ENCODE measurements at places on chromosomes 1 and 21.

DNA sequence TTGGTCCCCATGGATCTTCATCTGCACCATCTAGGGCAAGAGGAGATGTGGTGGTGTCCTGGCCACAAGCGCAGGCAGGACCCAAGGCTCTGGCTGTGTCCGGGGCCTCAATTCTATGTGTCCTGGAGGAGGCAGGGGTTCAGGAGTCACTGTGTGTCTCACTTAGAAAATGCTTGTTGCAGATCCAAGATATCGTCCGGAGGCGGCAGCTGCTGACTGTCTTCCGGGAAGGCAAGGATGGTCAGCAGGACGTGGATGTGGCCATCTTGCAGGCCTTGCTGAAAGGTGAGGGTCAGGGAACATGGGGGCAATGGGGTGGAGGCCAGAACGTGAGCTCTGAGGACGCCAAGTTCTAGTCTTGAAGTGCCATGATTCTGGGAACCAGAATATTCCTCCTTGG lies 29.1 kb downstream of the TRPM2 start:
- DNase-seq: no peak

- DNase-seq: no peak
These were observed 199.2 kb upstream of the ST6GALNAC5 start for GRCh38 chr1:76668046-76668445.

DNA sequence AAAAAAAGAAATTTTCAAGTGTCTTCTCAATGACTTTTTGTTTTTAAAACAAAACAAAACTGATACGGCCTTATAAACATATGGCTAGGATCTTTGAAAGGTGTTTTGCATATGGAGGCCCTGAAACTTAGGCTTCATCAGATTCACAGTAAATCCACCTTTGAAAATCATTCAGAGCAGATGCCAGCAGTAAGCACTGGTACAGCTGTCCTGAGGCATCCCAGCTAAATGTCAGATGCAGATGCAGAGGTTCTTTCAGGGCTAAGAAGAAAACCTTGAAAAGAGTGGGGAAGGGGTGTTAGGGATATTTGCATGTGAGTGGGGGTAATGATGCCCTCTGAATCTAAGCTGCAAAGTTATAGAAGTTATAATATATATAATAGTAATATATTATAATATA lies 56.2 kb upstream of the GNG12 start:
- no peak for DNase-seq

DNA sequence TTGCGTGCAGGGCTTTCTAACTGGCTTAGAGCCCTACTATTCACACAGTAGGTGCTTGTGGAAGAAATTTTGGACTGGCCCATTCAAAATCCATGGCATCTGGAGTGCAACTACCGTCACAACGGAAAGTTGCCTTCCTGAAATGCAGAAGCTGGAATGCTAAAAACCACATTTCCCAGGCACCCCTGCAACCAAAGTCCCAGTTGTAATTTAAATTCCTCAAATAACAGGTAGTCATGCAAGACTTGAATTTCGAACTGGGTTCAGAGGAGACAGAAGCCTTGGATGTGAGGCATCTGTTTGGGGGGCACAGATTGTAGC lies 186.7 kb downstream of the TOMM20 start:
- DNase-seq: no peak

- no peak for DNase-seq
These were observed 228.4 kb downstream of the PTGER3 start for GRCh38 chr1:70819231-70819630.

DNA sequence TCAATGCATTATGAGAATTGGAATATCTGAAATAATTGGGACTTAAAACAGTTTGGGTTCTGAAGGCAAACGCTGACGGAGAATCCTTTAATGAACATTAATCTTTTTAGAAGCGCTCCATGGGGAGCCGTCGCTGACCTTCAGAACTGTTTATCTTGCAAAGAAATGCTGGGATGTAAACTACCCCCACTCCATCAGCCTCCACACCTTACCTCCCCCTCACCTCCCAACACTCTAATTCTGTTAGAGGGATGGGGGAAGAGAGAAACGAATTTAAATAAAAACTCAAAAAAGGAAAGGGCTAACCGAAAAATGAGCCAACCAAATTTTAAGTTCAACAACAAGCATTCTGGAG lies 44.1 kb upstream of the DNAJC6 start:
- DNase-seq: no peak

- DNase-seq: peak; percentile 53
These were observed 878.6 kb upstream of the ADGRL4 start for GRCh38 chr1:79885101-79885500.

GRCh38 chr1:172450524-172450885 lies 6.6 kb upstream of the PIGC start:
- DNase-seq: no peak

DNA sequence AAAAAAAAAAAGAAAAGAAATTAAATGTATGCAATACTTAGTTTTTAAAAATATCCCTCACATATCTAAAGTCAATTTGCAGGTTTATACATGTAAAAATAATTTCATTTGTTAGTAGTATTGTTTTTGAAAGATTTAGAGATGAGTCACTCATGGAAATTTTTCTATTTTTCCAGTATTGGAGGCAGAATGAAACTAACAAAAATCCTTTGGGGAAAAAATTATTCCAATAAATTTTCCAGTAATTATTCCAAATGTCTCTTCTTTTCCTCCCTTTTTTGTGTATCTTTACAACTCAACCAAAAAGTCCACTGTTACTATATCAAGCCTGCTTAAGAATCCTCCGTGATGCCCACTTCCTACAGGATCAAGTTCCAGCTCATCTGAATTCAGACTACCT lies 29.9 kb downstream of the MPZL1 start:
- DNase-seq: no peak

- DNase-seq: peak; percentile 3
These were observed 176.9 kb upstream of the DEPDC1 start for GRCh38 chr1:68673771-68674170.

DNA sequence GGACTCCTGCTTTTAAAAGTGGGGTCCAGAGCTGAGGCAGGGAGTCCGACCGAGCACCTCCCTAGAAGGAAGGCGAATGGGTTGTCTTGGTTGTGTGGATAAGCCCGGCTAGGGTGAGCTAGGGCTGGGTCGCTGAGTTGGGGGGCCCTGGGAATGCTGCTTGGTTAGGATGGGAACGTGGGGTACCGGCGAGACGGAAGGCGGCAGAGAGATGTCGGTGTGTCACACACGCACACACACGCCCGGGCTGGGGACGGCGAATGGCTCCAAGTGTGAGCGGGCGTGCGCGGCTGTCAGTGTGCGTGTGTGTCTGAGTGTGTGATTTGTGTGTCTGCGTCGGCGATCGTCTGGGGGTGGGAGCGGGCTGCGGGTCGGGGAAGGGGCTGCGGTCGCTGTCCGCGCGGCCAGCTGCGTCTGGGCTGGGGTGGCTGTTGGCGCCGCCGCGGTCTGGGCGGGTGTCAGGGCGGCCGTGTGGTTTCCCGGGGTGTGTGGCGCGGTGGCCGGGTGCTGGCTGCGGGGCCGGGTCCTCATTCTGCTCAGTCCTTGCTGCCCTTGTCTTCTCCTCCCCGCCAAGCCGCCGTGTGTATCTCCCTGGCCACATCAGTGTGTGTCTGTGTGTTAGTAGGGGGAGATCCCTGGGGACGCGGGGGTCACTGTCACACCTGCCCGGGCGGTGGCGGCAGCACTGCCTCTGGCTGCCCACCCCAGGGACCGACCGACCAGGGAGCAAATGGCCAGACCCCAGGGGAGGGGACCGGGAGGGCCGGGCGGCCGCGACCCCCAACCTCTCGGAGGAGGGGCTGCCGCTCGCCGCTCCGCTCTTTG lies 1.1 kb downstream of the EFNA3 start:
- no peak for DNase-seq

GRCh38 chr1:19405761-19406487 lies 79.4 kb downstream of the CAPZB start:
- no peak for DNase-seq

DNA sequence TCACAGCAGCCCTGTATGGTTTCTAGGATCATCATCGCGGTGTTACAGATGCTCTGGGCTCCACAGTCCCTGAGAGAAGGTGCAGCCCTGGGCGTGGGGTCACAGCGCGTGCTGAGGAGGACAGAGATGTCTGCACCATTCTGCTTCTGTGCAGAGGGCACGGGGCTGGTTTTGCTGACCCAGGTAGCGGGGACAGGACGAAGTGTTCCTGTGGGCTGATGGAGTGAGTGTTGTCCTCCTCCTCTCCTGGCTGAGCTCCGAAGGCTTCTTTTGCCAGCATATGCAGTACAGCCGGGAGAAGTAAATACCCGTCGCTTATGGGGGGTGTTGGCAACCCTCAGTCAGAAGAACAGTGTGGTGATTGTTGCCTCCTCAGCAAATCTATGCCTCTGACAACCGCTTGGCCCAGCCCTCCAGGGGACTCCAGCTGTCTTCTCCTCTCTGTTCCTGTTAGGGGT lies 101.5 kb downstream of the DDX20 start:
- DNase-seq: no peak

- no peak for DNase-seq
These were observed 553 bp upstream of the NDUFV3 start for GRCh38 chr21:42892582-42892930.

- peak; percentile 25 for DNase-seq
These were observed 2.3 kb upstream of the MAP3K6 start for GRCh38 chr1:27368869-27369582.

GRCh38 chr1:244218220-244218619 lies 167.1 kb downstream of the ZBTB18 start:
- DNase-seq: no peak

DNA sequence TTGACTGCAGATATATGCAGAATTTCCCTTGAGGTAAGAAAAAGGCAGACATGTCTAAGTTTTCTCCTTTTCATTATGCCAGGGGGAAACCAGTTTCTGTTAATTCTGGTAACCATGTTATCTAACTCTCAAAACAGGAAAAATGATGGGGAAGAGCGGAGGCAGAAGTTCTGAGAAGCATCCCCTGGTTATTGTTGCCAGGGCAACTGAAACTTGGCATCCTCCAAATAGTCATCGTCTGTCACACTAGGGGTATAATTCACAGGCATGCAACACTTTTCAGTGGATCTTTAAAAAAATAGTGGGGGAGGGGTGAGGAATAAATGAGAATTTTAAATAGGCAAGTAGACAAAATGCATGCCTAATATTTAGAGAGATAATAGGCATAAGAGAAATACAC lies 715.3 kb upstream of the CXADR start:
- DNase-seq: no peak

DNA sequence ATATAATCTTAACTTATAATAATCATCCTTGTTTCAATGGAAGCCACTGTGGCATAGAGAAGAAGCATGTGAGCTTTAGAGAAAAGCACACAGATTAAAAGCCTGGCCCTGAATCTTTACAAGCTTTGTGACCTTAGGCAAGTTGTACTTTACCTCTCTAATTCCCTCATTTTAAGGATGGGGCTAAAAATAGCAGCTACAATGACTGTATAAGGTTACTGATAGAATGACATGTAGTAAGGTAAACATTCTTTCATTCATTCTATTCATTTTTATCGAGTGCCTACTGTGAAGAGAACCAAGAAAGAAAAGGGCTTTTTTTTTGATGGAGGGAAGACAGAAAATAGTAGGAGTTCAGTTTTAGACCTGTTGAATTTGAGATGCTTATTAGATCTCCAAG lies 25.6 kb downstream of the CDKN2C start:
- DNase-seq: no peak

GRCh38 chr1:21574466-21575151 lies 65.4 kb downstream of the ALPL start:
- no peak for DNase-seq

- DNase-seq: no peak
These were observed 47.5 kb upstream of the WLS start for GRCh38 chr1:68279846-68280245.

GRCh38 chr1:229360420-229360819 lies 17.6 kb upstream of the CCSAP start:
- no peak for DNase-seq

DNA sequence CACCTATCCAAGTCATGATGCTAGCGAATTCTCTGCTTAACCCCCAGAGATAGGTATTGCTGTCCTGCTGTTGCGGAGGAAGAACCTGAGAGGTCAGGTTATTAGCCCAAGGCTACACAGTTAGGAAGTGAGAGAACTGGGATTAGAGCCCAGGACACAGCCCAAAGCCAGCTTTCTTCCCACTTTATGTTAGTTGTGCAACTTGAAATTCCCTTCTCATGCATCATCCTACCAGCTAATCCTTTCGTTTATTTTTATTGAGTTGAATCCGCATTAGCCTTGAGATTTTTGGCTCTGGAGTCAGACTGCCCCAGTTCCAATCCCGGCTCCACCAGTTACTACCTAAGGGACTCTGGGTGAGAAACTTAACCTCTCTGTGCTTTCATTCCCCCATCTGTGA lies 65.4 kb downstream of the PLEKHA6 start:
- DNase-seq: peak; percentile 92

- peak; percentile 62 for DNase-seq
These were observed 425.5 kb downstream of the NUF2 start for GRCh38 chr1:163747261-163747660.

- DNase-seq: no peak
These were observed 53.8 kb downstream of the KCNK1 start for GRCh38 chr1:233667741-233668140.

GRCh38 chr1:173887627-173888026 lies 19.4 kb downstream of the ZBTB37 start:
- no peak for DNase-seq

DNA sequence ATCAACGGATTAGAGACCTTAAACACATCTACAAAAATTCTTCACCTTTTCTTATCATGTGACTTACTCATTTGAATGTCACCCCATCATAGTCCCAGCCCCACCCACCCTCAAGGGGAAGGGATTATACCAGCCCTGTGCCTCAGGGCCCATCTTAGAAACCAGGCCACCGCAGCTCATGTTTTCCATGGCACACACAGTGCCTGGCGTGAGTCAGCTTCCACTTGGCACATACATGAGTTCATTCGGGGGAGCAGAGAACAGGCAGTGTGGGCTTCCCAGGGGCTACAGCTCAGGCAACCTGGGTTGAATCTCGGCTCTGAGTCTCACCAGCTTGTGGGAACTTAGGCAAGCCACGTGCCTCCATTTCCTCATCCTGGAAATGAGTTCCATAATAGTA lies 310.6 kb downstream of the NPHP4 start:
- DNase-seq: no peak

DNA sequence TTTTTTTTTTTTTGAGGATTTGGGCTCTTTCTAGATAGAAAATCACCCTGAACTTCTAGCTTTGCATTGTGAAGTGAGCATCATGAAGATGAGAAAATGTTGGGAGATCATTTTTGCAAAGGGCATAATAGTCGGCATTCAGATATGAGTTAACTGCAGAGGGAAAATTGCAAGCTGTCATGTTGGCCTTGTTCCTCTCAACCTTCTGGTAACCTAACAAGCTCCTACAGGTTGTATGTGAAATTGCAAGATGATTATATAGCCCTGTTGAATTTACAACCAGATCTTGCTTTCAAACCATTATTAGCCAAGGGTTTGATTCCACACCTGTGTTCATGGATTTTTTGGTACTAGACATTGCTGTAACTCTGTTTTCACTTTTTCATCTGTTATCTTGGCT lies 2.2 kb downstream of the ELOA start:
- DNase-seq: peak; percentile 60

- no peak for DNase-seq
These were observed 596 bp downstream of the TOR3A start for GRCh38 chr1:179082333-179082998.

Data from bronchial epithelial cell (primary cell).